ENCODE measurements at places on chromosomes 12 and 14.

- DNase-seq: no peak
Measured at GRCh38 chr12:99035803-99036202, 390.7 kb downstream of the APAF1 start.

GRCh38 chr12:111409780-111410430 is 4.2 kb downstream of the SH2B3 start:
- no peak for DNase-seq

DNA sequence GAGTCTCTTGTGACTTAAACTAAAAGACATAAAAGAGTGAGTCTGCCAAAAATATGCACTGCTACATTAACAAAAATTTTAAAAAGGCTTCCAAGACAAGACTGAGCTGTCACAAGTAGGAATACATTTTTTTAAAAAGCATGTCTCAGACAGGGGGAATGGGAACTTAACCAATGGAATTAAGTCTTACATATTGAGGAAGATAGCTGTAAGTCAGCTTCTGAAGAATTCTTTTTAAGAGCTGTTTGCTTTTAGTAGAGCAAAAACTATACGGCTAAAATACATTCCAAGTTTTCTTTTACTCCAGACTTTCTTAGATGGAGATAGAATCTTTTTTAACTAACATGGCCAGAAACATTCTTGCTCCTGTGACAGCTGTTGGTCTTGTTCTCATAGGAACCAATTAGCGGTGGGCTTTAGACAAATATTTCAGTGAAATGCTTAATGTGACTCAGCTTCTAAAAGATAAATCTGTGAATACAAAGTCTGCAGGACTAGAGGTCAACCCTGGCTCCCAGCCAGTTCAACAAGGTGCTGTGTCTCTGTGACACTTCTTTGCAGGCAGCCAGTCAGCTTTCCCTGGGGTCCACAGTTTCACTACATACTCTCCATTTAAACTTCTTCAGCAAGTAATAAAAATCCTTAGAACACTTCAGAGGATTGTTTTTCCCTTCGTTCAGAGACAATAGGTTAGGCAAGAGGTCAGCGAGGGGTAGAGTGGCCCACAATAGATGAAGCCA is 187.6 kb downstream of the NAV3 start:
- no peak for DNase-seq

- DNase-seq: no peak
Measured at GRCh38 chr12:3750616-3751015, 2.3 kb downstream of the CRACR2A start.

- DNase-seq: no peak
Measured at GRCh38 chr12:52629281-52630007, 11.1 kb upstream of the KRT73 start.

DNA sequence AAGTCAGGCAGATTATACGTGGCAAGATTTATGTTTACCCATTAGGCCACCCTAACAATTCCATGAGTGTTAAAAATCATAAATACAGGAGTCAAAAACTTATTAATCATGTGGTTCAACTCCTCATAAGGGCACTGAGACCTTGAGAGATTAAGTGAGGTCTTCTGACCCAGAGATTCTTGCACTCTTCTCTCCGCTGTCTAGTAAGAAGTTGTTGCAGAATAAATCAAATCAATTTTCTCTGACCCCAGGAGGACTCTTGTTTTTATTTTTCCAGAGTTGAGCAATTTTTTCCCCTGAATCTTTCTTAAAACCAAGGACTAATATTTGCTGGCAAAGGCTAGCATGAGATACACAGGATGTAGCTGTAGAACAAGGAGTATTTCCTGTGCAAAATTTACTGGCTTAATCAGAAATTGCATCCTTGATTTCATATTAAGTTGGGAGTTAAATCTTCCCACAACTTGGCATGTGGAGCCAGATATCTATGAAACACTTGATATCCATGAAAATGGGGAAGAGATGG is 90.9 kb upstream of the PTHLH start:
- DNase-seq: no peak

GRCh38 chr14:35234012-35234805 is 58.0 kb upstream of the PSMA6 start:
- no peak for DNase-seq
